ENCODE measurements at places on chromosomes 12 and 14.

DNA sequence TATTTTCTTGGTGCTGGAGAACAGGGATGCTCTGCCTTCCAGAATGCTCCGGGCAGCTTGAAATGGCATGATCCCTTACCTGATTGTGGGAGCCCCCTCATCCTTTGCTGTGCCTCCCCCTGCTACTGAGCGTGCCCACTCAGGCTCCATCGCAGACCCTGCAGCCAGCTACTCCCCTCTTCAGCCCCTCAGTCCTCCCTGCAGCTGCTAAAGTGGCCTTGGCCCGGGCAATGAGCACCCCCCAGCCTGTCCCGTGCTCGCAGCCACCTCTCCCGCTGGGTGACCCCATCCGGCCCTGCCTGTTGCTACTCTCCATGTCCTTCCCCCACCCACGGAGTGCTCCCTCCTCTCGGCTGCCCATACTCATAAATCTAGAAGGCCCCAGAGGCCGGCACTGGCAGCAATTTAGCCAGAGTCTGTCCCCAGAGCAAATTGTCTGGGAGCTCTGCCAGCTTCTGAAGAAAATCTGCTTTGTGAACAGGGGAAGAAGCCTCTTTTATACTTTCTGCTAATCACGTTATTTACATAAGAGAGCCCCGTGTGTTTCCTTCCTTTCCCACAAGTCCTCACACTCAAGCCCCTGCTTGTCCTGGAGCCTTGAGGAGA, 143.7 kb upstream of the FRMD6 start:
- DNase-seq: peak; percentile 78

DNA sequence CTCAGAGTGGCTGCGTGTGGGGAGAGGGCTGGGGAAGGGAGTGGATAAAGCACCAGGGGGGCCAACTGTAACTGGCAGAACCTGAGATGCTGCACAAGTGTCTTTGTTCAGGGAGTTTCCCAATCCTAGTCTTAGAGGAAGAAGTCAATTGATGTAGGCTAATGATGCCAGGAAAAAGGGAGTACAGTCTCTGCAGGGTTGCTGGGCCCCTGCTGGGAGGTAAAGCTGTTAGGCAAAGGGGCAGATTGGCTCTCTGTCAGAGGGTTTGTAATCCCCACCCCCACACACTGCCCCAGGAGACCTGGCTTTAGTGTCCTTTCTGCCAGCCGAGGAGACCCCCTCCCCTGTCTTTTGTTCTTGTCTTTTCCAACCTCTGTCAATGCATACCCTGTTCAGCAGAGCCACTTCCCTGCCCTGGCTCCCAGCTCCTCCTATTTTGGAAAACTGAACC, 178.4 kb downstream of the KCNA5 start:
- DNase-seq: no peak

GRCh38 chr14:58296726-58297125, 1.6 kb upstream of the ARID4A start:
- DNase-seq: no peak

DNA sequence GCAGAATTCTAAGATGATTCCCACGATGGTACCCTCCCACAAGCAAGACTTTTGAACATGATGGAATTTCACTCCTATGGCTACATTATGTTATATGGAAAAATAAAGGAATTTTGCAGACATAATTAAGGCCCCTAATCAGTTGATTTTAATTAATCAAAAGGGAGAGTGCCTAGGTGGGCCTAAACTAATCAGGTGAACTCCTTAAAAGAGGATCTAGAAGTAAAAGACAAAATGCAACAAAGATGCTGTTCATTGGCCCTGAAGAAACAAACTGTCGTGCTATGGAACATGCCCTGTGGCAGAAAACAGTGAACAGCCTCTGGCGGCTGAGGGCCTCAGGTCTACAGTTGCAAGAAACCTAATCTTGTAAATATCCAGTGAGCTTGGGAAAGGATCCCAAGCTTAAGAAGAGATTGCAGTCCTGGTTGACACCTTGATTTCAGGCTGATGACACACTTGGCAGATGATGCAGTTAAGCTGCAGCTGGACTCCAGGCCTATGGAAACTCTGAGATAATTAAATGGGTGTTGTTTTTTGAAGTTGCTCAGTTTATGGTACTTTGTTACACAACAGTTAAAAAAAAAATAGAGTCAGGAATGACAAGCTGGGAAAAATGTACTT, 13.8 kb downstream of the TMCC3 start:
- no peak for DNase-seq

- peak; percentile 41 for DNase-seq
These were observed 48.6 kb downstream of the AP5M1 start for GRCh38 chr14:57317248-57317833.

- no peak for DNase-seq
These were observed 723 bp upstream of the LRP10 start for GRCh38 chr14:22870811-22871223.

- DNase-seq: no peak
These were observed 14.3 kb downstream of the CFL2 start for GRCh38 chr14:34699873-34700621.

GRCh38 chr14:74683406-74683805, 29.5 kb downstream of the AREL1 start:
- no peak for DNase-seq

DNA sequence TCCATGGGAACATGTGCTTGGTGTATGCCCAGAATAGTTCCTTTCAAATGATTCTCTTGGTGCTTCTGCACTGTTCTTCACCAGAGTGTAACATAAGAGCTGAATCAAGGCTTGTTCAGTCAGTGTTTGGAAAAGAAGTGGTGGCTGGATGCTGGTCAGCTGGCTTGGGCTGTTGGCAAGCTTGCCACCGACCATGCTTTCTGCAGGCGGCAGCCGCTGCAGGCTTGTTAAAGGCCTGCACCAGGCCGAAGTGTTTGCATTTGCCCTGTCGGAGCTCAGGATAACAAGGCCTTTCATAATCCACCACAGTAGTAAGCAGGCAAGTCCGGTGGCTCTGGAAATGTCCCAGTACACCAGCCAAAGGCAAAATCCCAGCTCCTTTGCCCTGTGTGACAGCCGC, 26.9 kb downstream of the DAAM1 start:
- DNase-seq: peak; percentile 89

- DNase-seq: no peak
These were observed 11.5 kb downstream of the MAGOHB start for GRCh38 chr12:10601860-10602259.

GRCh38 chr14:73232984-73233383, 4.3 kb upstream of the PAPLN start:
- no peak for DNase-seq

DNA sequence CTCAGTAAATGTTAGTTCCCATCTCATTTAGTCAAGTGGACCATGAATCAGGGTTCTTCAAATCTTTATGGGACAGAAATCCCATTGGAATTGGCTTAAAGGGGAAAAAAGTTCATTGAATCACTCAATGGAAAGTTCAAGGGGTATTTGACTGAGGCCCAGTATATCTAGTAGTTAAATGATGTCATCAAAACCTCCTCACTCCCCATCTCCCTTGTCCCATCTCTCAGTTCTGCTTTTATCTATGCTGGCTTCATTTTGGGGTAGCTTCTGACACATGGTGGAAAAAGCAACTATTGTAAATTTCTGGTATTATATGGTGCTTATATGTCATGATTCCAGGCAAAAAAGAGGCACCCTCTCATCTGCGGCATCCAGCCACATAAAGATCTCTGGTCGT, 51.9 kb downstream of the DAAM1 start:
- DNase-seq: no peak

DNA sequence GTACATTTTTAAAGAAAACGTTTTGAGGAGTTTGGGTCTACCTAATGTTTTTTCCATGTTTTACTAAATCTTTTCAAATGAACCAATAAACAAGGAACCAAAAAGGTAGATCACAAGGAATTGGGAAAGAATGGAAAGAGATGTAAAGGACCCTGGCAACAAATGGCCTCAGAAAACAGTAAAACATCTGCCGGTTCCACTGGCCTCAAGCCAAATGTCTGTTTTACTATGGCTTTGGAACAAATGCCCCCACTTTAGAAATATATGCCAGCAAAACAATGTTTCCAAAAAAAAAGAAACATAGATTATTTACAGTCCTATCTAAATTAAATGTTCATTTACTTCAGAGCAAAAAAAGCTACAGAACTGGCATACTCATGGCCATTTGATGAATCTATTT, 3.0 kb downstream of the TRMT5 start:
- no peak for DNase-seq

DNA sequence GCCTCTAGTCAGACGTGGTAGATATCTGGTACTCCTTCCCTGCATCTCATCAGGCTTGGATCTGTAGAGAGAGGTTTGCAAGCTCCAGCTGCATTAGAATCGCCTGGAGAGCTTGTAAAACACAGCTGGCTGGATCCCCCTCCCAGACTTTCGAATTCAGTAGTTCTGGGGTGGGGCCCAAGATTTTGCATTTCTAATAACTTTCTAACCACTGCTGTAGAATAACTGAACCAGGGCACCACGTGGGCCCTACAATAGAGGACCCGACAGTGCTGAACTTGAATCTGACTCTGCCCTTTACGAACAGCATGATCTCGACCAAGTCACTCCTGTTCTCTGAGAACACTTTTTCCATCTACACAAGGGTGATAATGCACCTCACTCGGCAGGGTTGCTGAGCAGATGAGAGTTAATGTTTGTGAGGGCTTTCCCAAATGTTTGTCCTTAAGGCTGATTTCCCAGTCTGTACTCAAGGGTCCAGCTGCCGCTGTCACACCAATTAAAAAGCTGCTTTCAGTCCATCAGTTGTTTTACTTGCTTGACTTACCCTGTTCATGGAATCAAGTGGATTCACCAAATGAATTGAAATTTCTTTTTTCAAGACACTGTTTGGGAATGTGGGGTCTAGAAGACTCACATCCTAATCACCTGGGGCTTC, 86.6 kb upstream of the SLC24A4 start:
- no peak for DNase-seq

DNA sequence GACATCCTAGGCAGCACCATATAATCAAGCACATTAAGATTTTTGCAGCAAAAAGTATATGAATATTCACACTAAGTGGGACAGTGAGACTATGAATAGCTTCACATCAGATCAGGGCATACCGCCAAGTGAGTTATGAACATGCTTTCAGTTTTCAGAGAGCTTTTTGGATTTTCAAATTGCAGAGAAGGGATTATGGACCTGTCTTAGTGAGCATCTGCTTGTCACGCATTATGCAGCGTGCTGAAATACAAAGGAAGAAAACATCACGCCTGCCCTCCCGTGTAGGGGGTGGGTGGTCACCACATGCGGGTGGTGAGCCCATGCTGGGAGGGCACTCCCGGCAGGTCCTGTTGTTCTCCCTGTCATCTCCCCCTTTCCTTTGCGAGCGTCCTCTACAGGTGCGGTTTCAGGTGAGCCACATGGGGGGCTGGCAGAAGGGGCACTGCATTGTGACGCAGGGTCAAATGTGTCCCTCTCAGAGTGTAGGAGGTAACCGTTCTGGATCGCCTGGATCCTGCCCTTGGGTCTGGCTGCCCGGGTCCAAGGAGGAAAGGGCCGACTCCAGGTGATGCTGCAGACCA, 42.6 kb downstream of the TRAF3 start:
- DNase-seq: no peak

DNA sequence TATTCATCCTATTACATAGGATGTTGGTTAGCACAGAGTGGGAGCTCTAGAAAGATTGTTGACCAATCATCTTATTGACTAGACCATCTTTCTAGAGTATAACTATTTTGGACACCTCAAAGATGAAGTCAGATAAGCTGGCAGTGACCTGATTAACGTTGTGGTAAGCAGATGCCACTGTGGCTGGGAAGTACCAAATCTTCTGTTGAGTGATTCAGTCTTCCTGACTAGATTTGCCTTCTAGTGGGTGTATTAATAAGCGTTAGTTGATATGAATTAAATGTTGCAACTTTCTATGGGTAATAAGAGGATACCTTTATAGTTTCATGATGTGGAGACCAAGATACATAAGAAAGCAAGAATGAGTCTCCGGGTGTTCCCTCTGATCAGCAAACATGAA, 51.2 kb upstream of the HELB start:
- no peak for DNase-seq

DNA sequence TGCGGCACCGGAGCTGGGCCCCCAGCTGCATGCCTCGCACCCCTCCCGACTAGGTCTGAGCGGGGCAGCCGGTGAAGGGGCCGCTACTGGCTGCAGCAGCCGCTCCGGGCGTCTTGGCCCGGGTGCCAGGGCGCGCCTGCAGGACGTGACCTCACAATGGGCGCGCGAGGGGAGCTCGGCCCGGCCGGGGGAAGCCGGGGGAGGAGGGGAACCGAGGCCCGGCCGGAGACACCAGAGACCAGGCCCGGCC, 353 bp downstream of the BAG5 start:
- DNase-seq: peak; percentile 68

DNA sequence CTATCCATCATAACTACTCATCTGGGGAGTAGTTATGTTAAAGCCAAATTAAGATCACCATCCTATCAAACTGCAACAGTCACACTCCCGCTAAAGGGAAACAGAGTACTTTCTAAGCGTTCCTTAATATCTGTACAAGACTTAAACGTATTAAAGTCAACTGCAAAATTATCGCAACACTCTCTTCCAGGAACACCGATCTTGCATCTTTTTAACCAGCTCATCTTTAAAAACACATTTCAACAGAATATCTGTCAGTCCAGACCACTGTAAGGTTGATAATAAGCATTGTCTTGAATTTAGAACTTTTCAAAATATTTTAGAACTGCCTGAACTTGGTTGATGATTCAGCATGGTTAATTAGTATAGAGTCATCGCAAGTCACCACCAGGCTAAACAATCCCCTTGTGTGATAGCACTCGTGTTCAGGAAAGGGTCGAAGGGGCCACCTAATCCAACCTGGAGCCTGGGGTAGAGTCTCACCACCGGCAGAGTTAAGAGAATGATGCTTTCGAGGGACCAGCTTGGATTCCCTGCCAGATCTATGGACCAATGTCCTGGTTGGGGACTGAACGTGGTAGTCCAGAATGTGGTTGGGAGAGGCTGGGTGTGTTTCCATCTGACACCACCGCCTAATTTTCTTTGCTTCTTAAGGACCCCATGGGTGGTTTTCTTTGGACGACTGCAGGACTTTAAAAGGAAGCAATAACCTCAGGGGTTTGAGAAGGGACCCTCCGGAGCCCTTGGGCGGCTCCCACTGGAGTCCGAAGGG, 890 bp downstream of the SPTLC2 start:
- DNase-seq: no peak

- no peak for DNase-seq
These were observed 29.9 kb upstream of the BCDIN3D start for GRCh38 chr12:49872781-49873181.

GRCh38 chr12:121240062-121240420, 30.1 kb downstream of the P2RX4 start:
- peak; percentile 15 for DNase-seq

DNA sequence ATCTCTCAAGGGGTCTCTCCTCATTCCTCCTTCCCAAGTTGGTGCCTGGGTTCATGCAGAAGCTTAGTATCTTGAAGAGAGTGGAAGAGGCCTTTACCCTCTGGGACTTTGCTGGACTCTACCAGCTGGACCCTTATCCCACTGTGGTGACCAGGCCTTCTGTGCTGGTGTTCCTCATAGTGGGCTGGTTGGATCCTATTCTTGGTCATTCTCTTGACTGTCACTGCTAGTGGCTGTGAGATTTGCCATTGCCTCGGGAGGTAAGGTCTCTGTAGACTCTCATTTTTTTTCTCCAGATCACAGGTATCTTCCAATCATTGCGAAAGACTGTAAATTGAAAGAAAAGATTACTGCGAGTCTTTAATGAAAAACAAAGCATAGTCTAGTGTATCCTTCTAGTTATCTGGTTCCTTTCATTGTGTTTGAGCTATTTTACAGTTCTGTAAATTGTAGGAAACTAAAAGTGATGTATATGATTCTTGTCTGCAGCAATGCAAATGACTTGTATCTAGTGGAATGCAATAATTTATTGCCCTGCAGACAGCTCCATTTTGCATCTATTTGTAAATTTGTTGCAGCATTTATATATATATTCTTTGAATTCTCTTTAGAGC, 217.9 kb downstream of the AEBP2 start:
- DNase-seq: no peak

- DNase-seq: peak; percentile 63
These were observed 32.0 kb upstream of the CDKN3 start for GRCh38 chr14:54364555-54365415.

Data from Right ventricle myocardium superior (tissue), 1 donor.